ENCODE measurements at places on chromosomes 16 and 17.

GRCh38 chr17:64491034-64491860 is 5.6 kb downstream of the POLG2 start:
- DNase-seq = peak; percentile 58

GRCh38 chr16:8229011-8229520 is 361.2 kb downstream of the TMEM114 start:
- DNase-seq = no peak

DNA sequence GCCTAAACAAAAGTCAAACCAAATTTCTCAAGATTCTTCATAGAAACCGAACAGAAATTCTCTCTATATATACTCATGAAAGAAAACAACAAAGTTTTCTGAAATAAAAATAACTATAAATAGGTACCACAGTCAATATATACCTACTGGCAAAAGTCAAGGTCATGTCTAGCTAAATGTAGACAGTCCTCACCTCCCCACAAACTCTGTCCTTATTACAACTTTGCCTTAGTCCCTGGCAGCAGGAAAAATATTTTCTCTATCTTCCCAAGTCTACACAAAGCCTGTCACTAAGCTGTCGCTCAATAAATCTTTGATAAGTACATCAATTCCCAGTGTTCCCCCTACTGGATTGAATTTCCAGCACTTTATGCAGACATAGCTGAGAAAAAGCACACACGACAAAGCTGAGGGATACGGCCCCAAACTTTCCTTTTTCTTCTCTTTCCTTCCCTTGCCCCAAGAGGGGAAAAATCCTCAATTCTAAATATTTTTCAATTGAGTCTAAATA is 2.7 kb downstream of the CFAP20 start:
- DNase-seq = no peak

DNA sequence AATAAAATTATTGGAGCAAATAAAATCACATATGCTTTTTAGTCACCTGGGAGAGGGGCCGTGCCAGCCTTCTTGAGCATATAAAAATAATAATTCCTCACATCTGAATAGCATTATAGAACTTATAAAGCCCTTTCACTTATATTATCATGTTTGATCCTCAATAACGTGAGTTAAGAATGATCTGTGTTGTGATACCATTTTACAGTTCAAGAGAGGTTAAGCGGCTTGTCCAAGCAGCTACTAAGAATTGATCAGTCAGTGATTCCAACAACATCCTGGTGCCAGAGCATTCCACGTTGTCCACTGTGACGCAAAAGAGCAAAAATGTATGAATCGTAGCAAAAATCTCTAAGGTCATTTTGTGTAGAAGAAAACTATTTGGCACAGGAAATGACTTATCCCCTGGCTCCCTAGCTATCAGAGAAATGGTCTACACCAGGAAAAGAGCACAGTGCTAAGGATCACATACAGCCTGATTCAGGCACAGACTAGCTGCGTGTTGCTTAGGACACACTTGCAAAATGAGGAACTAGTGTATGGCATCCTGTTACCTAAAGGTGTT is 33.0 kb downstream of the ANKFN1 start:
- no peak for DNase-seq

DNA sequence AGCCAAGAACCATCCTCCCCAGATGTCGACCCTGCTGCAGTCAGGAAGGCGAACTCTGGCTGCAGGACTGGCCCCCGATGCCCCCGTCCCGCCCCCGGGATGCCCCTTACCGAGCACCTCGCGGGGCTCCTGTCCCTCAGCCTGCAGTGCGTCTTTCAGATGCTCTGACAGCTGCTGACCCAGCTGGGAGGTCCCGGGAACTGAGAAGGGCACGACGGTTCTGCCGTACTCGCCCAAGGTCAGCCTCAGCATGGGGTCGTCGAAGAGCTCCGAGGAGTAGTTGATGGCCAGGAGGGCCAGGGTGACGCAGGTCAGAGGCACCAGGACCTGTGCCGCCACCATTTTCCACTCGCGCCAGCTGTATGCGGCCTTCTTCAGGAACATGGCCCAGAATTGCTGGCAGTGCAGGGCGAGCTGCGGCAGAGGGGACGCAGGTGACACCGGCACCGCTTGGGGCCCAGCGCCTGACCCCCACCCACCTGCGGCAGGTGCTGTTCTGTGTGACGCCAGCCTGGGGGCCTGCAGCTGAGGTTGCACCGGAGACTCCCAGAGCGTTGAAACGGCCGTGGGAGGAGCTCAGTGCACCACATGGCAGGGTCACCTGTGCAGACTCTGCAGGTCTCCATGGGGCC is 20.1 kb upstream of the RNPS1 start:
- DNase-seq = no peak

DNA sequence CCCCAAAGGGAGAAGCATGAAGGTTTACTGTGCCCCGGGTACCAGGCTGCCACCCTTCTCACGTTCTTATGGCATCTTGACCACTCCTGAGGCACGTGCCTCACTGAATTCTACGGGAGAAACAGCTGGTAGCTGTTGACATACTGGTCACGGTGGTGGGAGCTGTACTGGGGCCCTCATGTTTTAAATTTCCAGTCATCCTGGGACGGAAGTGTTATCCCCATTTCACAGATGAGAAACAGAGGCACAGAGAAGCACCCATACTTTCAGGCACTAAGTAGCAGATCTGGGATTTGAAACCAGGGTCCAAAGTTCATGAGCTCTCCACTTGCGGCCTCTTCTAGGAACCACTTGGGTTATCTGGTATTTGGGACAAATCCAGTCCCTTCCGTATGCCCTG is 26.3 kb upstream of the DOC2B start:
- DNase-seq = peak; percentile 4

DNA sequence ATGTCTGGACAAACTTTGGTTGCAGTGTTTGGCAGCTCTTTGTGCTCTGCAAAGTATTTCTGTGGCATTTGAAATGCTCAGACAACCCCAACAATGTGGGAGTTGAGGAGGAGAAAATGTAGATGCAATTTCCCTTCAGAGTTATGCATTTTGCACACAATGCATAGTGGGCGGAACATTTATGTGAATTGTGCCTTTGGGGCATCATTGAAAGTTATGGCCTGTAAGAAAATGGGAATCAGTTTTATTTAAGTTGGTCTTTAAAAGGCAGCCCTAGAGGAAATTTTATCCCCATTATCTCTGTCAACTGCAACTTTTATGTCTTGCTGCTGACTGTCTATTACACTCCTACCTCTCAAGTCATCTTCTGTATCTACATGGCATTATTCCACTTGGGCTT is 176.2 kb downstream of the MAP2K6 start:
- no peak for DNase-seq

DNA sequence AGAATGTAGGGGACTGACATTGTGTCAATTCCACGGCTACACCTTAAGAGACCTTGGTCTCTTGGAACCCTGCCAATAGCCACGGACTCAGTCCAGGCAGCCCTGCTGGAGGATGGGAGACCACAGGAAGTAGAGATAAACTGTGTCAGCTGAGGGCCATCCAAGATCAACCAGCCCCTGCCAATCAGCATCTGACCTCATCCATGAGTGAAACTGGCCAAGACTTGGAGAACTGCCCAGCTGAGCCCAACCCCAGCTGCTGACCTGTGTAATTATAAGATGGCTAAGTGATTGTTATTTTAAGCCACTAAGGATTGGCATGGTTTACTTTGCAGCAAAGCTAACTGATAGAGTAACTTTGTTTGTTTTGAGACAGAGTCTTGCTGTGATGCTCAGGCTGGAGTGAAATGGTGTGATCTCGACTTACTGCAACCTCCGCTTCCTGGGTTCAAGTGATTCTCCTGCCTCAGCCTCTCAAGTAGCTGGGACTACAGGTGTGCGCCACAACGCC is 13.3 kb upstream of the YWHAE start:
- no peak for DNase-seq

DNA sequence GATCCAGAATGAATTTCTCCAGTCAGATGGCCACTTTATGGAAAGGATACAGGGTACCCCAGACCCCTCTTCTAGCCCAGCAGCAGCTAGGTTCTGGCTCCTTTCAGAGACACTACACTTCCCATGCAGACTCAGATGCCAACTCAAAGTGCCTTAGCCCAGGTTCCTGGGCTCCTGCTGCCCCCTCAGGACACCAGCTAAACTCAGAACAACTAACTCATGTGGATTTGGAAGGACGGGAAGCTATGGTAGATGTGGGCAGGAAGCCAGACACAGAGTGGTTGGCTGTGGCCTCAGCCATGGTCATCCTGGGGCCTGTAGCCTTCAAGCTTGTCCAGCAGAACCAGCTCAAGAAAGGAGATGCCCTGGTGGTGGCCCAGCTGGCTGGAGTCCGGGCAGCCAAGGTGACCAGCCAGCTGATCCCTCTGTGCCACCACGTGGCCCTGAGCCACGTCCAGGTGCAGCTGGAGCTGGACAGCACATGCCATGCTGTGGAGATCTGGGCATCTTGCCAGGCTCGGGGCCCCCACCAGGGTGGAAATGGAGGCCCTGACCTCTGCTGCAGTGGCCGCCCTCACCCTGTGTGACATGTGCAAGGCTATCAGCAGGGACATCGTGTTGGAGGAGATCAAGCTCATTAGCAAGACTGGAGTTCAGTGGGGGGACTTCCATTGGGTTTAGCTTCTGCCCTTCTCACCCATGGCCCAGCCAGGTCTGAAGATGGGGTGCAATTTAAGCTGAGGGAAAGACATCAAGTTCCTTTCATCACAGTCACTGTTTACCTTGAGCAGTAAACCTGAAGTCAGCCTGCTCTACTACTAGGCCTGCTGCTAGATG is 111.8 kb downstream of the N4BP1 start:
- DNase-seq = no peak

DNA sequence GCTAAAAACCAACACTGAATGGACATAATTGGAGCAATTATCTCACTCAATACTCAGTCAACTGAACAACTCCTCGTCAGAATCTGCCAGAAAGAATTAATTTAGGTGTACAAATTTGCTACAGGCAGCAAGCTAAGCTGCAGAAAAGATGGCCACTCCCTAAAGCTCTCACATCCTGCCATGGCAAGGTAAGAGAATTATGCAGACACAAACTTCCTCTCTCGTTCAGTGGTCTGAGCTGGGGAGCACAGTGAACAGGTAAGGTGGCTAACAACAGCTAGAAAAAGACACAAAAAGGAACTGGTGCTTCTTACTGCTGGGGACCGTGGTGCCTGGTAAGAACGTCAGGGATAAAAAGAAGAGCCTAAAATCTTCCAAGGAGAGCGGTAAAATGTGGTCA is 74.9 kb upstream of the BCAR1 start:
- DNase-seq = no peak

All from CD4-positive, alpha-beta T cell treated with Interleukin-15 for 1 hour (primary cell).